ENCODE measurements at places on chromosomes 5 and 9.

GRCh38 chr5:35598707-35599370, 18.8 kb upstream of the SPEF2 start:
- DNase-seq = no peak

- DNase-seq = no peak
Measured at GRCh38 chr5:167217097-167217743, 1074.2 kb upstream of the WWC1 start.

DNA sequence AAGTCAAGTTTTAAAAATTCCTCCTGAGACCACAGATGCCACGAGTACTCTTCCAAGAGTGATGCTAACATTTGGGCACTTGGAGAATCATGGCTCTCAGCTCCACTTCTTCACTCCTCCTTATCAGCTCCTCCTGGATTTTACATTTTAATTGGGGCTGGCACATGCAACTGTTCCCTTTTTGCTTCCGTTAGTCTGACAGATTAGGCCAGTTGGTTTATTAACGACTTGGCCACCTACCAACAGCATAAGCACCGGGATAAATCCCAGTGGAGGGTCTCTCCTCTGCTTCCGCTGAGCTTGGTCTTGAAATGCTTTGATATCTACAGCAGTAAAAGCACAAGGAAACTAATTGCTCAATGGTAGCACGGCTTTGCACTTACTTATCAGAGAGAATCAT, 134.6 kb upstream of the RASEF start:
- DNase-seq = no peak

DNA sequence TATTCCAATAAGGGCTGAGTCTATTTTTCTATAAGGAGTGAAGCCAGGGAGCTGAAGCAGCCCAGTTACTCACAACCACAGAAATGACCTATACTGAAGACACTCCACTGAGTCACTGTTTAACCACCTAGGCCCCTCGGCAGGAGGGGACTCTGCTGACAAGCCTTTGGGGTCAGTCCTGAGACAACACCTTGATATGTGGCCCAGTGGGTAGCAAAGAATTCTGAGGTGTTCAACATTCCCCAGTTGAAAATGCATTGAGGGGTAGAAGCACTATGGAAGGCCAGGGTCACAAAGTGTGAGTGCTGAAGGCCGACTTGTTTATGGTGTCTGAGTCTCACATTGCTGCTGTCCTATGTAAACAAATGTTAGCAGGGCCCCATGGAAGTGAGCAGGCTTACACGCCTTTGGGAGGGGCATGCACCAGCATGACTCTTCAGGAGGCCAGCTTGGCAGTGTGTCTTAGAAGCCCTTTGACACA, 112.6 kb upstream of the NFIL3 start:
- no peak for DNase-seq

DNA sequence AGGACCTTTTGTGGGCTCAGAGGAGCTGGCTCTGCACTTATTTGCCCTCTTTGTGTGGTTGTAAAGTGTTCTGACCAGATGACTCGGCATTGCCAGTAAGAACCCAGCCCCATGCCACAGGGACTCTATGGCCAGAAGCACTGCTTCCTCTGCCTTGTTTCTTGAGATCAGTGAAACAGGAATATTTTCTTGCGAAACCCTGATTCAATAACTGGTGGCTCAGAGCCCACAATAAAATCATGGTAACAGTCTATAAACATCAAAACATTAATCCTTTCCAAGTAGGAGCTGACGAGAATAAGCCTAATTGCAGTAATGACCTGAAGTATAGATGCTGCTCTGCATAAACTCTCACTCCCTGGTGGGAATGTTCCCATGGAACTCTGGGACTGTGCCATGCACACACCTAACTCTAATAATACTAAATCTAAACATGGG, 344.3 kb downstream of the ZNF608 start:
- DNase-seq = no peak

GRCh38 chr5:25763781-25764180, 1119.0 kb upstream of the CDH10 start:
- DNase-seq = no peak

GRCh38 chr5:50807661-50808060, 141.2 kb downstream of the PARP8 start:
- DNase-seq = no peak

DNA sequence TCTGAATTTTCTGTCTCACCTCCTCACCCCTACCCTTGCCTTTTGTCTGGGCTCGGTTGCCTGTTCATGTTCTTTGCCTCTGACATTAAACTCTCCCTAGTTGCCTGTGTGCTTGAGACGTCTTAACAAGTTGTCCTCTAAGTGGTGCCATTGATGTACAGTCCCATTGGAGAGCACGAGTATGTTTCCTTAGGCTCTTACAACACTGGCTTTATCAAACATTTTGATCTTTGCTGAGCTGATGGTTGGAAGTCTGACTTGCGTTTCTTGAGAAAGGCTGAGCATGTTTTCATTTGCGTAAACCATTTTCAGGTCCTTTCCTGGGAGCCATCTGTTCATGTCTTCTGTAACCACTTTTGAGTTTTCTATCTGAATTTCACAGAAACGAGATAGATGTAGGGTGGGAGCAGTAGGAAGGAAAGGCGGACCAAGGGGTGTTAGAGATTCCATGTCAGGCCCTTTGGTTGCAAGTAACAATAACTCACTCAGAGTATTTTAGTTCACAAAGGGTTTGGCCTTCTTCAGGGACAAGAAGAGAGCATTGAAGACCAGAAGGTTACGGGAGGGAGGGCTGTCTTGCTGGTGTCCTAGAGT, 35.4 kb downstream of the OTULIN start:
- DNase-seq = no peak

GRCh38 chr9:98255061-98255577, 330 bp downstream of the TBC1D2 start:
- DNase-seq = no peak
